ENCODE measurements at places on chromosomes 7 and 10. TPM values are rescaled to one million over a fixed set of nuclear protein-coding genes. Genes with fewer than 3 reads are reported as not detected.

DNA sequence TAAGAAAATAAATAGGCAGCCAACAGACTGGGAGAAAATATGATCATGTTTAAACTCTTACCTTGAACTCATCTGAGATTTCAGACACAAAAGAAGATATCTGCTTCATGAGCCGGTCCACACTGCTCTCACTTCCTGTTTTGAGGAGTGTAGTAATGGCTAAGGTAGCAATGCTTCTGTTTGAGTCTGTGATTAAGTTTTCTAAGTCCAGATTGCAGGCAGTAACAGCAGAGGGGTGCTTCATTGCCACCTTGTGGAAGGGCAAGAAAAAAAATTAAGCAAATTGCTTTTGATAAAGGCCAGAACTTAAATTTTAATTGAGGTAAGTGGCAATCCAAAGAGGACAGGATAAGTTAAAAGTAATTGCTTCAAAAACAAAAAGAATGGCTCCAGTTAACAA, 69.1 kb downstream of the MEST start:
- no peaks in the 10 kb centered on the region for H3K27me3 ChIP-seq
- H3K4me3 ChIP-seq: no peak overlapping the region
- no peak overlapping the region for H3K27ac ChIP-seq
- H3K4me1 ChIP-seq: peaks cover 4% of the 10 kb centered on the region
- no peak for DNase-seq
- H3K36me3 ChIP-seq: no peaks in the 10 kb centered on the region

The KAT6B gene
- 61.1 TPM for total RNA-seq

The MMRN2 gene
- 32.7 TPM for total RNA-seq

GRCh38 chr10:71138166-71138830, 74.1 kb upstream of the UNC5B start:
- no peak overlapping the region for H3K27ac ChIP-seq
- H3K27me3 ChIP-seq: no peaks in the 10 kb centered on the region
- H3K4me3 ChIP-seq: no peak overlapping the region
- no peaks in the 10 kb centered on the region for H3K36me3 ChIP-seq
- H3K4me1 ChIP-seq: peaks cover 10% of the 10 kb centered on the region
- DNase-seq: no peak

Data from heart left ventricle (tissue), 16 donors.